ENCODE measurements at places on chromosomes 4 and X.

DNA sequence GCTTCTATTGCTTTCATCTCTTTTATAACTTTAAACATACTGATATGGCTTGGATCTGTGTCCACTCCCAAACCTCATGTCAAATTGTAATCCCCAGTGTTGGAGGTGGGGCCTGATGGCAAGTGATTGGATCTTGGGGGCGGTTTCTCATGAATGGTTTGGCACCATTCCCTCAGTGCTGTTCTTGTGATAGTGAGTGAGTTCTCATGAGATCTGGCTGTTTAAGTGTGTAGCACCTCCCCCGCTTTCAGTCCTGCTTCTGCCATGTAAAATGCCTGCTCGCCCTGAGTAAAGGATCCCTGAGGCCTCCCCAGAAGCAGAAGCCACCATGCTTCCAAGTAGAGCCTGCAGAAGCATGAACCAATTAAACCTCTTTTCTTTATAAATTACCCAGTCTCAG is 17.7 kb downstream of the MND1 start:
- DNase-seq = no peak

DNA sequence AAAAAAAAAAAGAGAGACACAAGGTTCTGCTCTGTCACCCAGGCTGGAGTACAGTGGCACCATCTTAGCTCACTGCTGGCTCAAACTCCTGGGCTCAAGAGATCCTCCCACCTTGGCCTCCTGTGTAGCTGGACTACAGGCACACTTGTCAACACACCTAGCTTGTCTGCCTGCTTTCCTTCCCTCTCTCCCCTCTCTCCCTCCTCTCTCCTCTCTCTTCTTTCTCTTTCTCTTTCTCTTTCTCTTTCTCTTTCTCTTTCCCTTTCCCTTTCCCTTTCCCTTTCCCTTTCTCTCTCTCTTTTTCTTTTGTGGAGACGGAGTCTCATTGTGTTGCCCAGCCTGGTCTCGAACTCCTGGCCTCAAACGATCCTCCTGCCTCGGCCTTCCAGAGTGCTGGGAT is 132.1 kb downstream of the DIPK2B start:
- DNase-seq = no peak

DNA sequence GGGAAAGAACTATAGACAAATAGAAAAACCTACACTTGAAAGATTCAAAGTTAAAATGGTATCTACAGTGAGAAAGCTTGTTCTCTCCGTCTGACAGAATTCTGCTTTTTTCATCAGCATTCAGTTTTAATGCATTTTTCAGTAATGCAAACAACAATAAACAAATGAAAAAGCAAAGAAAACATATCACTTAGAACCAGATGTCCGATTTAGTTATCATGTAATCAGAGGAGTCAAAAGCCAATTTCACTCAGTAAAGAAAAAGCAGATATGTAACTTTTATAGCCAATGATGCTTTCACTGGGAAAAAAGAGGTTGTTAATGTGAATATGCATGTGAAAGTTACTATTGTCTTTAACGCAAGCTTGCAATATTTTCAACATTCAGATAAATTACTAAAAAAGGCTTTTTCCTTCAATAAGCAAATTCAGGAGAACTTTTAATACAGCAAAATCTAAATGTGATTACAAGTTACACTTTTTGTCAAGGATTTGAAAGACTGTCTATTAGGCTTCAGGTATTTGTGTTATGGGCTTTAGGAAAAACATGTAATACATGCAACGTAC is 70.7 kb downstream of the TMEM47 start:
- no peak for DNase-seq

GRCh38 chr4:89860971-89861370 is 24.0 kb upstream of the SNCA start:
- DNase-seq = no peak

GRCh38 chr4:2943364-2944090 is 19.7 kb downstream of the NOP14 start:
- DNase-seq = no peak

- DNase-seq = no peak
Observed at GRCh38 chr4:112058433-112058832, 86.8 kb upstream of the FAM241A start.

- DNase-seq = no peak
Observed at GRCh38 chrX:17298564-17298963, 76.4 kb upstream of the NHS start.

DNA sequence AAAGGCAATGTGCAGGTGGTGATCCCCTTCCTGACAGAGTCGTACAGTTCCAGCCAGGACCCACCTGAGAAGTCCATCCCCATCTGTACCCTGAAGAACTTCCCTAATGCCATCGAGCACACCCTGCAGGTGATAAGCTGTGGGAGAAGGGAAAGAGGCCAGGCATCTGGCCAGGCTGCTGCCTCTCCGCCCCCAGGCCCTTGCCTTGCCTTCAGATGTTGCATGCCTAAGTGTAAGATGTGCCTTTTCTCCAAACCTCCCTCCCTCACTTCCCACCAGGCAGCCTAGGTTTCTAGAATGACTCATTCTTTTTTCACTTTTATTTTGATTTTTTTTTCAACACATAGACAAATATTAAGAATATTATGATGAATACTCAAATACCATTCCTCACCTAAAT is 12.2 kb upstream of the CDK16 start:
- DNase-seq = no peak

DNA sequence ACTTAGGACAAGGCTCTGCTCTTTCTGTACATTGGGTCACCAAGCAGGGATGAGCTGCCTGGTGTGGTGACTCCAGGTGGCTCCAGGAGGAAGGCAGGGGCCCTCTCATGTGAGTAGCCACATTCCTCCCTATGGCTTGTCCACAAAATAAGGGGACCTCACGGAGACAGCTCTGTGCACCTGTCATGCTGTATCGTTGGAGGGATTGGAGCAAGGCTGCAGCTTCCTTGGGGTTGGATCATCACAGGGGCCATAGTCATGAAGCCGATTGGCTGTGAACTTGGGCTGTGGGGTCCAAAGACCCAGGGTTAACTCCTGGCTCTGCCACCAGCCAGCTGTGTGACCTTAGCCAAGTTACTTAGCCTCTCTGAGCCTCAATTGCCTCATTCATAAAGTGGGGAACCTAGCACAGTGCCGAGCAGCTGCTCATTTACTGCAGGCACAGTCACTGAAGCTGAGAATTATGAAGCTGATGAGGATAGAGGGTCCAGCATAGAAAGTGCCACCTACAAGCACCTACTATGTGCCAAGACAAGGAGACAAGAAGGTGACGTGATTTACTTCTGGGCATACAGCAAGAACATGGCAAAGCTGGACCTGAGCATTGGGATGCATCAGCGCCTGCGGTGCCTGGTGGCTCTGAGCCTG is 11.8 kb upstream of the KIAA0232 start:
- DNase-seq = no peak

GRCh38 chr4:168502861-168503260 is 6.0 kb downstream of the PALLD start:
- no peak for DNase-seq

Data from GM13977 (cell line).